Neural progenitor cell (in vitro differentiated cells): ENCODE measurements at places on chromosomes 13 and 19.

GRCh38 chr19:3359919-3360420, 6.4 kb upstream of the NFIC start:
- DNase-seq = no peak

GRCh38 chr13:108049211-108049610, 166.1 kb downstream of the LIG4 start:
- DNase-seq = no peak

DNA sequence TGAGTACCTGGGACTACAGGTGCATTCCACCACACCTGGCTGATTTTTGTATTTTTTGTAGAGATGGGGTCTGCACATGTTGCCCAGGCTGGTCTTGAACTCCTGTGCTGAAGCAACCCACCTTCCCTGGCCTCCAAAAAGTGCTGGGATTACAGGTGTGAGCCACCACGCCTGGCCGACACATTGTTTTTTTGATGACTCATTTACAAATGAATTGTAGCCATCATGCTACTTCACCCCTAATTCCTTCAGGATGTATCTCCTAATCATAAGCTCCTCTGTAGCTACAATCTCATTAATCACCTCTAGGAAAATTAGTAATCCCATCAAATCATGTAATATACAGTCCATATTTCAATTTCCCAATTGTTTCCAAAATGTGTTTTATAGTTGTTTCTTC, 17.9 kb downstream of the RELB start:
- no peak for DNase-seq

DNA sequence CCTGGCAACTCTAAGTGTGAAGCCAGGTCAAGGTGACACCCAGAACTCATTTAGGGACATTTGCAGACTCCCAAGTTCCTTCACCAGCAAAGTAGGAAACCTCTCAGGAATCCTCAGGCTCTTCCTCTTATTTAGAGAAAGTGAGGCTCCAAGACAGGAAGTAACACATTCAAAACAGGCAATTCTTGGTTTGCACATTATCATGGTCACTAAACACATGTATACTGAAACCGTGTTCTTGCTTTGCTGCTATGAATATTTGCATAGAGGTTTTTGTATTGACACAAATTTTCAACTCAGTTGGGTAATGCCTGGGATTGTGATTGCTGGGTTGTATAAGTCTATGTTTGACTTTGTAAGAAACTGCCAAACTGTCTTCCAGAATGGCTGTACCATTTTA, 13.2 kb upstream of the URI1 start:
- no peak for DNase-seq

DNA sequence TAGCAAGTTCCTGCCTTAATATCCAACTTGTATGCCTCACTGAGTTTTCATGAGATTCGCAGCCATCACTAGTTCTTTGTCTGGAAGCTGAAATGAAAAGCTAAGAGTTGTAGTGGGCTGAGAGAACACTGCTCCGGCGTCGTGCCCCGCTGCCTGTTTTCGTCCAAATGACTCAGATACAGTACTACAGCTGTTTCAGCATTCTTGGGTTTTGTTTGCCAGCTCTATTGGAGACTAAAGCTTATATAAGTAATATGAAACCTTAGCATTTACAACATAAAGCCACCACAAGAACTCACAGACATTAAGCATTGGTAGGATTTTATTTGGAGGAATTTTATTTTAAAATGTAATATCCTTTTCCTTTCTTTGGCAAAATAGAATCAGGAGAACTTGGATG, 299.7 kb downstream of the DLEU7 start:
- DNase-seq = peak; percentile 26

GRCh38 chr13:109687559-109688448, 98.6 kb downstream of the IRS2 start:
- DNase-seq = peak; percentile 63

DNA sequence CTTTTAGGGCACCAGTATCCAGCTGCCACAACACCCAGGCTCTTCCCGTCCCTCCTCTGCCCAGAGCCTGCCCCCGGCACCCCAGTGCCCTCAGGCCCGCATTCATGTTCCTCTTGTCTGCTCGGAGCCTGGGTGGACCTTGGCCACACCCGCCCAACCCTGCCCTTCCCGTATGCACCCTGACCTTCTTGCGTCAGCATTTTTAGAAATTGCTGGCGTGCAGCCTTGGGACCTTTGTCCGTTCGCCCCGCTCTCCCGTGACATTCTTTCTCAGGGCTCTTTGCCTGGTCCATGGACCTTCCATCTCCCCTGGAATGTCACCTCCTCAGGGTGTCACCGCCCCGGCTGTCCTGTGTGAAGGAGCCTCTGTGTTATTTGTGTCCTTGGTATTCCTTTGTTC, 7.6 kb downstream of the NUCB1 start:
- DNase-seq = no peak

- peak; percentile 38 for DNase-seq
Observed at GRCh38 chr13:60511637-60512036, 114.6 kb downstream of the TDRD3 start.

GRCh38 chr19:1035998-1036621, 3.8 kb upstream of the ABCA7 start:
- DNase-seq = peak; percentile 44

DNA sequence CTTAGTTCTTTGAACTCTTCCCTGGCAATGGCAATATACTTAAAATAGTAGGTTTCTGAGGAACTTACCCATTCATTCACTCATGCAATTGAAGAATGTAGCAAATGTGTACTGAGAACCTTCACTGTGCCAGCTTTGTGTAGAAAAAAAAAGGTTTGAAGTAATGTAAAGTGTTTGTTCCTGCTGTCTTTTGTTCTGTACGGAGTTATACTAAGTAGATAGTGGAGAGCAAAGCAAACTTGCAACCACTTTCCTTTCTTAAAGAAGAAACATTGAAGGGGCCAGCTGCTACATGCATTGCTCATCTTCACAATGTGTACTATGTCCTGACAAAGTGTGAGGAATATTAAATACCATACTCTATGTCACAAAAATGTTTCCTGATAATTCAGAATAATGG, 68.9 kb upstream of the FREM2 start:
- DNase-seq = no peak

GRCh38 chr19:29831041-29831548, 19.3 kb downstream of the CCNE1 start:
- DNase-seq = no peak

GRCh38 chr19:31387717-31388301, 38.6 kb upstream of the TSHZ3 start:
- DNase-seq = peak; percentile 86

DNA sequence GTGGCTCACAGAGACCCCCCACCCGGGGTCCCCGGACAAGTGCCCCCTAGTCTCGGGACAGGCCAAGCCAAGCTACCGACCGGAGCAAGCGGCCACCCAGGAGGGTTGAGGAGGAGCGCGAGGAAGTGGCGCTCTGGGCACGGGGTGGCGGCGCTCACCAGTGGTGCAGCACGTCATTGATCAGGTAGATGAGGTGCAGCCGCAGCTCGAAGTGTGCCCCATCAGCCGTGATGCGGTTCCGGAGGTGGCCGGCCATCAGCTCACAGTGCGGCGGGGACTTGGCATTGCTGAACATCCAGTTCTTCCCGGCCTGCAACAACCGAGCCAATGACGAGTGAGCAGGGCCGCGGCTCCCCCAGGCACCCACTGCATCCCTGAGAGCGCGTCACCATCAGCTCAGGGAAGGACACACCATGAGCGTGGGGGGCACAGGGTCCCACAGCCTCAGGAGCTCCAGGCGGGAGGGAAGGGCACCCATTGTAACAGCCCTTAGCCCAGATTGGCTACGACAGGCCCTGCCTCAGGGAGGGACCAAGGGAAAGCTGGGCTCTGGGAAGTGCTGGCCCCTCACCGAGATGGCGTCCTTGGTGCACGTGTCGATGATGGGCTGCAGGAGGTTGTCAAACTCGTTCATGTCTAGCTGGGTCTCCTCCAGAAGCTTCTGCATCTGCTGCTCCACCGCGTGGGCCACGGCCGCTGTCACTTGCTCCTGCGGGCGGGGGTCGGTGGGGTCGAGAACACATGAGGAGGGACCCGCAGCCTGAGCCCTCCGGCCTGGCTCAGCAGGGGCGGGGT, 9.6 kb downstream of the CHERP start:
- DNase-seq = no peak

- no peak for DNase-seq
Observed at GRCh38 chr13:110392510-110393240, 85.6 kb downstream of the COL4A2 start.

DNA sequence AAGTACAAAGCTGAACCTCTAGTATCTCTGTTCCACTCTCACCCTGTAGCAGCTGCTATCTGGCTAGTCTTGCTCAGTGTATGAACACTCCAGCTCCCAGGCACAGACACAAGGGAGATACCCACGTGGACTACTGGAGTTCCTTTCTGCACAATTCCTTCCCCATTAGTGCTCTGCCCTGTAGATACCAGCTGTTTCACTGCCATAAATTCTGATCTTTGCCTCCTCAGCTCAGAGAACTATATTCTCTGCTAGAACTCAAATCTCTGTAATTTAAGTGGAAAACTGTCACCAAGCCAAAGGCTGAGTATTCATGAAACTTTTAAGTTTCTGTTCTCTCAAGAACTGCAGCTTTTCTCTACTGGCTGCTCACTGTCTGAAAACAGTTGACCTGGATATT, 273.7 kb downstream of the DIAPH3 start:
- DNase-seq = no peak

DNA sequence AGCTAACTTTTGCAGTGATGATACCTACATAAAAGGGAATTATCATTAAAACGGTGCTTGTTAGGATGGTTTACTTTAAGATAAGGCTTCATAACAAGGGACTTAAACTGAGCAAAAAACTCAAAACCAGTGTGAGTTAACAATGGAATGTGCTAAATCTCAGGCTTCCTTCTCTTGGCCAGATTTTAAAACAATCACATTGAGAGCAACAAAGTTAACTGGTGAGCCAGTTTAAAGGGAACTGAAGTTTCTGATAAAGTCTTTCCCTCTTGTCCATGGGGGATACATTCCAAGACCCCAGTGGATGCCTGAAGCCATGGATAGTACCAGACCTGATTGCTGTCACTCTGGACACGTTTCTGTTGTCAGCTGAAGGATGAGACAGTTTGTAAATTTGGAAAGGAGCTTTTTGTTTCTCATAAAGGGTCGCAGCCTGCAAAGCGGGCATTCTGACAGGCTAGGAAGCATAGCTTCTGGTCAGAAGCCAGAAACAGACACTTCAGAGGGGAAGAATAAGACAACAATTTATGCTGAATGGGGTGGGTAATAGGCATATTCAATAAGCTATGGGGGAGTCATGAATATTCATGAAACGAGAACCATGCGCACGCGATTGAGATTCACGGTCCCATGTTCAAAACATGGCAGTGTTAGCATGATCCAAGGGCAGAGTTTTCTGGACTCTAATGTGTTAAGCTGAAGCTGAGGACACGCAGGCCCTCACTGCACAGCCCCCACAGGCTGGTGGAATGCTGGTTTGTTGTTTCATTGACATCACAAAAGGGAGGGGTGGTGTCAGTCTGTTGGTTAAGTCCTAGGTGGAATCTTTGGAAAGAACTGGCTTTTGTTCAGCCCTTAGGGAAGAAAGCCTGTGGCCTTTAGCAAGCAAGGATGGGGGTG, 150.6 kb upstream of the RNF113B start:
- DNase-seq = peak; percentile 91

DNA sequence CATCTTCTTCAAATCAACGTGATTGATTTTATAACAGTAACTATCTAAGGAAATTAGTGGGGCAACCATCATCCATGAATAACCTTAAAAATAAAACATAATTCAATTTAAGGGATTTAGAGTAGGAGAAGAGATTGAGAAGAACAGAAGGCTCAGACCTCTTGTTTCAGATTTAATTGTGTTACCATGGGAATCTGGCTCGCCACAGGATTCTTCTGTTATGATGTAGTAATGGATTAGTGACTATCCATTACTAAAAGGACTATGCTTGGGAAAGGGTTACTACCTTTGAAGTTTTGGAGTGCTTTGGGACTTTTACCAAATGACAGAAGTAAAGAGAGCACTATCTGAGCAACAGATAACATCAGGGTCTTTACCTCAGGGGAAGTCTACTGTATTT, 13.2 kb downstream of the FREM2 start:
- no peak for DNase-seq

GRCh38 chr19:47110521-47111005, 3.0 kb downstream of the ZC3H4 start:
- DNase-seq = peak; percentile 38

DNA sequence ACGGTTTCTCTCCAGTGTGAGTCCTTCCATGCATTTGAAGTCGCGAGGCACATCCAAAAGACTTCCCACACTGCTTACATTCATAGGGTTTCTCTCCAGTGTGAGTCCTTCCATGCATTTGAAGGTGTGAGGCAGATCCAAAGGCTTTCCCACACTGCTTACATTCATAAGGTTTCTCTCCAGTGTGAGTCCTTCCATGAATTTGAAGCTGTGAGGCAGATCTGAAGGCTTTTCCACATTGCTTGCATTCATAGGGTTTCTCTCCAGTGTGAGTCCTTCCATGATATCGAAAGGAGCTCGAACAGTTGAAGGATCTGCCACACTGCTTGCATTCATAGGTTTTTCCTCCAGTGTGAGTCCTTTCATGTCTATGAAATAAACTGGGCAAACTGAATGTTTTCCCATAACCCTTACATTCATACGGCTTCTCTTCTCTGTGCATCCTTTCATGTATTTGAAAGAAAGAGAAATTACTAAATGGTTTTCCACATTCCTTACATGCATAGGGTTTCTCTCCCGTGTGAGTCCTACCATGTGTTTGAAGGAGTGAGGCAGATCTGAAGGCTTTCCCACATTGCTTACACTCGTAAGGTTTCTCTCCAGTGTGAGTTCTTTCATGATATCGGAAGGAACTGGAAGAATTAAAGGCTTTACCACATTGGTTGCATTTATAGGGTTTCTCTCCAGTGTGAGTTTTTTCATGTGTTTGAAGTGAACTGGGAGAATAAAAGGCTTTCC, 20.3 kb downstream of the ZNF433 start:
- DNase-seq = no peak

DNA sequence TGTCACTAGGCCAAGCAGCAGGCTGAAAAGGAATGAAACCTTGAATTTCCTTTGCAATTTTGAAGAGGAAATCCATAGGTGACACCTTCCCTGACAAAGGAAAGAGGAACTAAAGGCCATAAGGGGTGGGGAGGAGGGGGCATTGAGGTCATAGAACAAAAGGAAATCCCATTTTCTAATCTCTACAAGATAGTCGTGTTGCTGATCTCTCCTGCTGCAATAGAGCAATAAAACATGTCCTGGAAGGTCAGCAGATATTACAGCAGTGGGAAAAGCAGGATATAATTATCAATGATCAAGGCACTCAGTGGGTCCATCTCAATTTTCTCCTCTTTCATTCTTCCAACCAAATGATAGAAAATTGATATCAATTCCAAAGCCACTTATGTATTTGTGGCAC, 20.3 kb upstream of the RAP2A start:
- DNase-seq = no peak

GRCh38 chr19:16061943-16062342, 14.4 kb upstream of the TPM4 start:
- no peak for DNase-seq
